Inflammatory macrophage treated with lipopolysaccharide for 4 hours (primary cell): ENCODE measurements at places on chromosomes 16 and 17.

DNA sequence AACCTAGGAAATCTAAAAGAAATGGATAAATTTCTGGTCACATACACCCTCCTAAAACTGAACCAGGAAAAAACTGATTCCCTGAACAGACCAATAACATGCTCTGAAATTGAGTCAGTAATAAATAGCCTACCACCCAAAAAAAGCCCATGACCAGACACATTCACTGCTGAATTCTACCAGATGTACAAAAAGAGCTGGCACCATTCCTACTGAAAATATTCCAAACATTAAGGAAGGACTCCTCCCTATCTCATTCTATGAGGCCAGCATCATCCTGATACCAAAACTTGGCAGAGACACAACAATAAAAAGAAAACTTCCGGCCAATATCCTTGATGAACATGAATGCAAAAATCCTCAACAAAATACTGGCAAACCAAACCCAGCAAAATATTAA is 52.9 kb downstream of the TTC19 start:
- no peak for DNase-seq

DNA sequence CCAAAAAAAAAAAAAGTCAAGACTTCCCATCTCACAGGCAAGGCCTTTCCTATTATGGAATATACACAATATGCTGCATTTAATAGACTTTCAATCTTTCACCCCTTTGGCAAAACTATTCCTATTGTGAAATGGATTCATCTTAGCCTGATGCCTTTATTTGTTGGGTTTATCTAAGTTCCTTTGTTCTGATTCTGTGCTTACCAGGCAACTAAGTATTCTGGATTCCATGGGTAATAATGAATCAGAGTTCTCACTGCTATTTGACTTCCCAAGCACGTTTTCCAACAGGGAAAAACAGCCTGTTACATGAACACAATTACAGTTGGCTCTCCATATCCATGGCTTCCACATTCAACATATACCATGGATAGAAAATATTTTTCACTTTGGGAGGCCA is 135.5 kb downstream of the MYO1D start:
- DNase-seq: no peak

- DNase-seq: no peak
Observed at GRCh38 chr16:17619261-17619660, 148.5 kb upstream of the XYLT1 start.

DNA sequence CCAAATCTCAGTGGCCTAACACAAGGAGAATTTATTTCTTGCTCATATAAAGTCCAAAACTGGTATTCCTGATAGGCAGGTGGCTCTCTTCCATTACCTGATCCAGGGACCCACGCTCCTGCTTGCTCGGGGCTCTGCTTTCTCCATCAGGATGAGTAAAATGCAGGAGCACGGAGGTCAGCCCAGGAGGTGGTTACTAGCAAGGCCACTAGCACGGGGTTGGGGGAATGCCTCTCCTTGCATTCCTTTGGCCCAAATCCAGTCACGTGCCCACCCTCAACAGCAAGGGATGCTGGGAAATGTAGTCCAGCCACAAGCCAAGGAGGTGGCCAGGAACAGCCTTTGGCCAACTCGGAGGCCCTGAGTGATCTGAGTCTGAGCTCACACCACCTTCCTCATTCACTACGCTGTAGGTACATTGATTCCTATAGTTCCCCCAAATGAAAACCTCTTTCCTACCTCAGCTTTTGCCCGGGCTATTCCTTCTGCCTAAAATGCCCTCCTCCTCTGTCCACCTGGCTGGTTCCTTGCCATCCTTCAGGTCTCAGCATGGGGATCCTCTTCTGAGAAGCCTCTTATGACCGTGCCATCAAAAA is 38.3 kb upstream of the HAPSTR1 start:
- DNase-seq: peak; percentile 60

- DNase-seq: peak; percentile 63
Observed at GRCh38 chr16:72932050-72932449, 115.9 kb downstream of the ZFHX3 start.

GRCh38 chr16:1444730-1445517 is 568 bp upstream of the CCDC154 start:
- no peak for DNase-seq

DNA sequence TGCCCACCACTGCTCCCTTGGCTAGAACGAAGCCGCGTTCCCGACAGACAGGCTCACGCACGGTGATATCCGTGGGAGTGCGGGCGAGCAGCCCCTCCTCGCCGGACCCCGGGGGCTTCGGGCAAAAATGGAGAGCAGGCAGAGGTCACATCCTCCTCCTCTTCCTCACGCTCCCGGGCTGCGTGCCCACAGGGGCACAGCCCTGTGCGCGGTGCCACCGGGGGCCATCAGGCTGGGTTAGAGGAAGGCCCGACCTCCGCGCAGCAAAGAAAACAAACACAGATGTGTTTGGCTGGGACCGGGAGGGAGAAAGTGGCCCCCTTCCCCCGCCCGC is 519 bp upstream of the NTN1 start:
- DNase-seq: no peak

DNA sequence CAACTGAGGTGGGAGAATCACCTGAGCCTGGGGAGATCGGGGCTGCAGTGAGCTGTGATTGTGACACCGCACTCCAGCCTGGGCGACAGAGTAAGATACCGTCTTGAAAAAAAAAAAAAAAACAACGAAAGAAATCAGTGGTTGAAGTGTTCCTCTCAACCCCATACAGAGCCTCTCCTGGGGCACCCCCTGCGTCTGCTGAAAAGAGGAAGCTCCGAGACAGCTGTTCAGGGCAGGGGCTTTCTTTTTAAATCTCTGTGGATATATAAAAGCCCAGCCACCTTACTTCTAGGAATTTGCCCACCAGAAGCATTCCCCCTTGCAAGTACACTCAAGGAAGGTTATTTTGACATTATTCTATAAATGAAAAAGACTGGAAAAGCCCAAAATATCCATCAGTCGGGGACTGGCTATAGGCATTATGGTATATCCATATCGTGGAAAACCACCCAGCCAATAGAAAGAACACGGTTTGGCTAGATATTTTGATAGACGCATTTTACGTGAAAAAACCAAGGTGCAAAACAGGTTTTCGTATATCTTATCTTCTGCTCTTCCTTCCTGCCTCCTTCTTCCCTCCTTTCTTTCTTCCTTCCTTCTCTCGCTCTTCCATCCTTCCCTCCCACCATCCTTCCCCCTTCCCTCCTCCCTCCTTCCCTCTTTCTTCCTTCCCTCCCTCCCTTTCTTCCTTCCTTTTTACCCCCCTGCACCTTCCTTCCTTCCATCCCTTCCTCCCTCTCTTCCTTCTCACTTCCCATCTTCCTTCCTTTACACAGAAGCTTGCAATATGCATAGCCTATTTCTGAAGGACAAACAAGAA is 9.2 kb upstream of the CCL22 start:
- DNase-seq: peak; percentile 82

- peak; percentile 79 for DNase-seq
Observed at GRCh38 chr17:6427279-6427781, 7.6 kb downstream of the AIPL1 start.
